HS-27A (cell line): ENCODE measurements at places on chromosomes 2 and 18.

- no peak for DNase-seq
Measured at GRCh38 chr2:47277187-47277586, 122.1 kb upstream of the STPG4 start.

DNA sequence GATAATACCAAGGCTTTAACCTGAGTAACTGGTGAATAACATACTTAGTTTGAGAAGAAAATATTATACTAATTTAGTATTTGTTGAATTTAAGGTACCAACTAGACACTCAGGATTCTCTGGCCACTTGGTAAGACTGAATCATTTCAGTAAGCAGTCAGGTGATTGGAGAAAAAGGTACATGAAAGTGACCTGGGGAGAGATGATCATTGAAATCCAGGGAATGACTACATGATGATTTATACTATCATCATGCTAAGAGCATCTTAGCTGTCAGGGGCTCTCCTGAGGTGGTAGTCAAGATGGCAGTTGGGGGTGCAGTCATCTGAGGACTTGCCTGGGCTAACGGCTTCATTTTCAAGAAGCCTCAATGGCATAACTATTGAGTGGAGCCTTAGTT lies 571.2 kb upstream of the ACVR2A start:
- no peak for DNase-seq

DNA sequence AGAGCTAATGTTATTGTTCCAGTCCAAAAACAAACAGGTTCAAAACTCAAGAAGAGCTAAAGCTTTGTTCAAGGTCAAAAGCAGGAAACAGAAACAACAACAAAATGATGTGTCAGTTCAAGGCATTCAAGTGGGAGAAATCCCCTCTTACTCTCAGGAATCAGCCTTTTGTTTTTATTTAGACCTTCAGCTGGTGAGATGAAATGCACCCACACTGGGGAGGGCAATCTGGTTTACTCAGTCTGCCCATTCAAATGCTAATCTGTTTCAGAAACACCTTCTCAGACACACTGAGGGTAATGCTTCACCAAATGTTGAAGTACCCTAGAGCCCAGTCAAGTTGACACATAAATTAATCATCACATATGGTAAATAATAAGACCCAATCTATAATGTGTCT lies 150.6 kb downstream of the TMX3 start:
- DNase-seq = no peak

DNA sequence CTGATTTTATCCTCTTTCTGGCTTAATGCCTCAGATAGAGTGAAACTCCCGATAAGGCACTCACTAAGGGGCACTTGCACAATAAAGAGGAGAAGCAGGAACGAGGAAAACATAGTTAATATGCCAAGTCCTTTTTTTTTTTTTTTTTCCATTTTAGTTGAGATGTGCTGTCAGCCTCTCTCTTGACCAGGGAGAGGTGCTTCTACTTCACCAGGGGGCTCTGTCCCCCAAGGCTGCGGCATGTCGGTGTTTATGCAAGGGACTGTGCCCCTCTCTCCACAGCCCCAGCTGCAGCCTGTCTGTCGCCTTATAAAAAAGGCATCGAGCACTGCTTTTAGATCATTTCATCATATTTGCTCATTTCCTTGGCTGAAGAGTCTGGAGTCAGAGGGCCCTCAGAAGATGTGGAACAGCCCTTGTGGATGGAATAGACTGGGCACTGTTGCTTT lies 178.1 kb downstream of the SLC8A1 start:
- no peak for DNase-seq

- DNase-seq = no peak
Measured at GRCh38 chr18:59068276-59069071, 71.2 kb upstream of the SEC11C start.
